ENCODE measurements at places on chromosomes 3 and 15. TPM values are rescaled to one million over a fixed set of nuclear protein-coding genes. Genes with fewer than 3 reads are reported as not detected.
A peak's percentile ranks its signal among the peaks of the same experiment; 100 is the strongest.

DNA sequence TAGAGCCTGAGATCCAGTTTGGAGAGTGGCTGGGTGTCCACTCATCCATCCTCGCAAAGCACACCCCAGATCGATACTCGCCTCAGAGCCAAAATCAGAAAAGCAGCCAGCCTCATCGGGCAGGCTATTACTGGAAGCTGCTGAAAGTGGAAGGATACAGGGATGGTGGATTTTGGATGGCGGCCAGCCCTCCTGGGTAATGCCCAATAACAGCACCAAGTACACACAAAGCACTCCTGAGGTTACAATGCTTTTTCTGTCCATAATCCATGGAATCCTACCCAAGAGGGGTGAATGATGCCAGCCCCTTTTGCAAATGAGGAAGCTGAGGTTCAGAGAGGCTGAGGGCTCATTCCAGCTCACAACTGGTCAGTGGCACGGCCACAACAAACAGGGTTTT lies 93.1 kb upstream of the SLC6A11 start:
- no peaks in the 10 kb centered on the region for H3K36me3 ChIP-seq
- peaks cover 4% of the 10 kb centered on the region for H3K27me3 ChIP-seq
- H3K4me1 ChIP-seq, result no peaks in the 10 kb centered on the region
- DNase-seq, result no peak
- no peak overlapping the region for H3K27ac ChIP-seq
- no peak overlapping the region for H3K4me3 ChIP-seq

- peak; percentile 14 for DNase-seq
- peaks cover 9% of the 10 kb centered on the region for H3K4me1 ChIP-seq
- no peak overlapping the region for H3K4me3 ChIP-seq
- H3K27ac ChIP-seq, result no peak overlapping the region
- H3K27me3 ChIP-seq, result peaks cover 6% of the 10 kb centered on the region
- no peaks in the 10 kb centered on the region for H3K36me3 ChIP-seq
Observed at GRCh38 chr3:126353694-126354321, 3.4 kb downstream of the KLF15 start.

GRCh38 chr3:140164922-140165590 lies 230.1 kb downstream of the CLSTN2 start:
- H3K4me1 ChIP-seq, result peaks cover 13% of the 10 kb centered on the region
- H3K36me3 ChIP-seq, result no peaks in the 10 kb centered on the region
- DNase-seq, result no peak
- H3K27me3 ChIP-seq, result no peaks in the 10 kb centered on the region
- H3K27ac ChIP-seq, result no peak overlapping the region

GRCh38 chr3:71949442-71949841 lies 164.5 kb upstream of the PROK2 start:
- no peaks in the 10 kb centered on the region for H3K4me1 ChIP-seq
- no peak overlapping the region for H3K4me3 ChIP-seq
- DNase-seq, result no peak

DNA sequence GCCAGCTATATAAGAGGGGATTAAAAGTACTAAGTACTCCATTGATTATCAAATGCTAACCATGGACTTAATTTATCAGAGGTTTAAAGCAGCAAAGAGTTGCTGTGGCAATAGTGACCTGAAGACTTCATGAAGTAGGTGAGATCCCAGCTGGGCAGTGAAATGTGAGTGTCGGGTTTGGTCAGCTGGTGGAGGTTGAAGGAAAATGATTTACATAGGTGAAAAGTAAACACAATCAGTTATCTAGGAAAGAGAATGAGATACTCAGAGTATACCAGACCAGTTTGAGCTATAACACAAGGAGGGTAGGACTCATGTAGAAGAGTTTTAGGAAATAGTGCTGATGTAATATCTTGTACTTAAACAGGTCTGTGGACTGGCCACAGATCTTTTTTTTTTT lies 16.5 kb upstream of the FBXO22 start:
- no peak overlapping the region for H3K4me3 ChIP-seq
- H3K27ac ChIP-seq, result no peak overlapping the region
- no peak for DNase-seq
- H3K36me3 ChIP-seq, result no peaks in the 10 kb centered on the region

TMEM158 gene
- total RNA-seq, result 7.8 TPM

LRRC31 gene
- total RNA-seq, result not detected

DNA sequence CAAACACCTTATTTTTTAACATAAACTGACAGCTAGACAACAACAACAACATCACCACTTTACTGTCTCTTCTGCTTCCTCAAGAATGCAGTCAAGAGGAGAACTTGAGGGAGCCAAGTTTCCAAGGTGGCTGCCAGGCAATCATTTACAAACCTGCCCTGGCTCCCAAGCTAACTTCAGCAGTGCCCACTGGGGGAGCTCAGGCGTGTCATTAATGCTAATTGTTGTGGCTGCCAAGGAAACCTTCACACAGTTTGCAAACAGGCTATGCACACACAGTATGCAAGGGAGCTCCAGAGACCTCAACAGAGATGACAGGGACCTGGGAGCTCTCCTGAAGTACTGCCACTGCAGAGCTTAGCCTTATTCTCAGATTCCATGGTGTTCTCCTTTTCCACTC lies 2.1 kb downstream of the DZIP1L start:
- H3K4me3 ChIP-seq, result no peak overlapping the region
- no peak for DNase-seq
- peaks cover 4% of the 10 kb centered on the region for H3K27me3 ChIP-seq
- H3K4me1 ChIP-seq, result peaks cover 2% of the 10 kb centered on the region
- no peak overlapping the region for H3K27ac ChIP-seq

- no peaks in the 10 kb centered on the region for H3K27me3 ChIP-seq
- no peak overlapping the region for H3K27ac ChIP-seq
- H3K36me3 ChIP-seq, result no peaks in the 10 kb centered on the region
- no peaks in the 10 kb centered on the region for H3K4me1 ChIP-seq
Observed at GRCh38 chr3:154979331-154979730, 100.8 kb upstream of the MME start.

GRCh38 chr3:56629047-56629446 lies 54.0 kb downstream of the TASOR start:
- no peaks in the 10 kb centered on the region for H3K4me1 ChIP-seq
- no peak overlapping the region for H3K27ac ChIP-seq
- no peak overlapping the region for H3K4me3 ChIP-seq
- no peaks in the 10 kb centered on the region for H3K36me3 ChIP-seq

FOXL2 gene
- total RNA-seq, result not detected

- H3K27ac ChIP-seq, result no peak overlapping the region
- no peak overlapping the region for H3K4me3 ChIP-seq
- peak; percentile 24 for DNase-seq
- H3K27me3 ChIP-seq, result no peaks in the 10 kb centered on the region
Observed at GRCh38 chr3:148631124-148631903, 66.4 kb upstream of the AGTR1 start.

DNA sequence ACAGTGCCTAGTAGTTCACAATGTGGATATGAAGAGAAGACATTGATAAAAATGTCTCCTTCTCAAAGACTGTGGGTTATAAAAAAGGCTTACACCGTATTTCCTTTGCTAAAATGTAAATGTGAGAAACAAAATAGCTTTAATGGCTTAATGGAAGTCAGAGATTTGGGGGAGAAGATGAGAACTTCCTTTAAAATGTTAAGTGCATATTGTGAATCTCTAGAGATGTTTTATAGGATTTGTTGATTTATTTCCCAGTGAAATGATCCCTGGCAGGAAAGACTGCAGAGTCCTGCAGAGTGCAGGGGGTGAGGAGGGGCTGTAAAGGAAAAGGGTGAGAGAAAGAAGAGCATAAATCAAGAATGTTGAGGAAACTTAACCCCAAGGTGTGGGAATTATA lies 305.1 kb downstream of the GAP43 start:
- H3K4me3 ChIP-seq, result no peak overlapping the region
- no peak for DNase-seq
- peaks cover 2% of the 10 kb centered on the region for H3K27me3 ChIP-seq
